T-cell (primary cell): ENCODE measurements at places on chromosomes 12 and 14.
A peak's percentile ranks its signal among the peaks of the same experiment; 100 is the strongest.

GRCh38 chr12:75259143-75259542 is 49.5 kb upstream of the KCNC2 start:
- no peak for DNase-seq

DNA sequence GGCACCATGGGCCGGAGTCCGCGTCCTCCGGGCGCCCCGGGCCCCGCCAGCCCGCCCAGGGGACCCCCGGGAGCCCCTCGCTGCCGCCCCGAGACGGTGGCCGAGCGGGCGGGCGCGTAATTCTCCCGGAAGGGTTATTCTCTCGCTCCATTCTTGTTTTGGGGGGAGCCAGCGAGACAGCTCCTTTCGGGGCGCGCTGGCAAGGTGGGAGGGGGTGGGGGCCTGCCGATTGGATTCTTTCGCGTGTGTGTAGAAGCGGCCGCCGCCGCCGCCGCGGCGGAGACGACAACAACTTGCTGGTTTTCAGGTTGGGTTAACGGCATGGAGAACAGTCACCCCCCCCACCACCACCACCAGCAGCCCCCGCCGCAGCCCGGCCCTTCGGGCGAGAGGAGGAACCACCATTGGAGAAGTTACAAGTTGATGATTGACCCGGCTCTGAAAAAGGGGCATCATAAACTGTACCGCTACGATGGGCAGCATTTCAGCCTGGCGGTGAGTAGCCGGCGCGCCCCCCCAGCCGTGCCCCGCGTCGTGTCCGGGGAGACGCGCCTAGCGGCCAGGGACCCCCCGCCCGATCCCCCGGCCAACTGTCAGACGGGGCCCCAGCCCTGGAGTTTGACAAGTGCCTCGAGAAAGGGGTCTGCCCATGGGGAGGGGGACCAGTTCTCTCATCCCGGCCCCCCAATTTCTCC is 755 bp downstream of the SETD1B start:
- DNase-seq: peak; percentile 76

- DNase-seq: no peak
Observed at GRCh38 chr12:127257366-127257935, 1009.5 kb upstream of the TMEM132C start.

GRCh38 chr14:76727901-76728300 is 33.4 kb upstream of the VASH1 start:
- DNase-seq: no peak

DNA sequence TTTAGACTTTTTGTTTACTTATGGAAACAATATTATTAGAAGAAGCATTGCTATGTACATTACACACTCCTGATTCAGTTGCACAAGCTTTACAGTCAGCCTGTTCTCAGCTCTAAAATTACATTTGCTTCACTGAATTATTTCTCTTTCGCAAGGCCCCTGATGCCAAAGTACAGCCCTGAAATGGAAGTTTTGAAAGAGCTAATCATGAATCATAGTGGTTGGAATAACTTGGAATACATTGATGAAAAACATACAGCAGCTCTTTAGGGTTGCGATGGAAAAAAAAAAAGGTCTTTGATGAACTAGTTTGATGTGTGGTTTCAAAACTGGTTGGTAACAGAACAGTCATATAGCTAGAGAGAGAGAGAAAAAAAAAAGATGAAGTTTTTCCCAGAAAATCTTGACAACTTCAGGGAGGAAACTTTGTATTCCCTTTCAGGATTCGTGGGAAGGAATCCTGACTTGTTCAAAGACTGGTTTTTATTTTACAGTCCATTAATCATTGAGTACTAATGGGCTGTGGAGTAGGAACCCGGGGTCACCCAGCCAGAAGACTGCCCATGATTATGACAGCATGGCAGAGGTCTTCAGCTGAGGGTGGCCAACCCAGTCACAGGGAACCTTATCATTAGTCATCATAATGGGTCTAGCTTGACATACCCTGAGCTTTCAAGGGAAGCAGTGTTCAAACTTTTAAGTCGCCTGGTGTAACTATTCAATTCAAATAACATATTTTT is 460.1 kb downstream of the NAV3 start:
- no peak for DNase-seq

DNA sequence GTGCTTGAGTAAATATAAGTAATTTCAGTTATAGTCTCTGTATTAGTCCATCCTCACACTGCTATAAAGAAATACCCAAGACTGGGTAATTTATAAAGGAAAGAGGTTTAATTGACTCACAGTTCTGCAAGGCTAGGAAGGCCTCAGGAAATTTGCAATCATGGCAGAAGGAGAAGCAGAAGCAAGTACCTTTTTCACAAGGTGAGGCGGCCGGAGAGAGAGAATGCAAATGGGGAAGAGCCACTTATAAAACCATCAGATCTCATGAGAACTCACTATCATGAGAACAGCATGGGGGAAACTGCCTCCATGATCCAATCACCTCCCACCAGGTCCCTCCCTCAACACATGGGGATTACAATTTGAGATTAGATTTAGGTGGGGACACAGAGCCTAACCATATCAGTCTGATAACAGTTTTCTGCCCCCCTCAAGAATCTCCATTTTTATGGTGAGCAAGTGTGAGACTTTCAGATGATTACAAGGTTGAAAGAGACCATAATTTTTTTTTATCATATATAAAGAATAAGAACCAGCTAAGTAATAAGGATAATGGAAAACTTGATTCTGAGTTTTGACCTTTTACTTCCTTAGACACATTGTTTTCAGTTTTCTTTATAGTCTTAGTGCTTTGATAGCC is 35.6 kb downstream of the LEMD3 start:
- DNase-seq: no peak

- DNase-seq: no peak
Observed at GRCh38 chr14:101112351-101113107, 209.0 kb upstream of the RTL1 start.

DNA sequence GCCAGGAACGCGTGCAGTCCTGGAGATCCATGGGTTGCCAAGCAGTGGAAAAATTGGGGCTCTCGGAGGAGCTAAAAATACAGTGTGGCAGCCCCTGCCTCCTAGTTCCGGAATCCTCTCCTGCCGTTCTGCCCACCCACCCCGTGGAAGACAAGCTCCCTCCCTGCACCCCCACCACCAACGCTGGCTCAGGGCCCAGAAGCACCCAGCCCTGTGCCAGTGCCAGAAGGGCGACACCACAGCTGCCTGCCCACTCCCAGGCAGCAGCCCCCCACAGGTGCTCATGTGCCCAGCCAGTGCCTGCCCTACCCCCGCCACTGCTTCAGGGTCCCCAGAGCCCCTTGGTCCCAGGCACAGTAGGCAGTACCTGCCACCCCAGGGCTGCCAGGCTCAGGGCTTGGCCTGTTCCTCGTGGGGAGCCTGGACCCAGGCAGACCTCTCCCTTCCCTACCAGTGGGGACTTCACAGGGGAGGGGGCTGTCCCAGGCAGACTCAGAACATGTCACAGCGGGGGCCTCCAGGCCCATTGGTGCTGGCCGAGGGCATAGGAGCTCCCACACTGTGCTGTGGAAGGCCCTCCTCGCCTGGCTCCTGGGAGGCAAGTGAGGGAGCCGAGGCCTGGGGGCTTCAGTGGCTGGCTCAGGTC is 7.4 kb downstream of the INF2 start:
- no peak for DNase-seq

- no peak for DNase-seq
Observed at GRCh38 chr12:5096241-5096924, 52.7 kb downstream of the KCNA5 start.

DNA sequence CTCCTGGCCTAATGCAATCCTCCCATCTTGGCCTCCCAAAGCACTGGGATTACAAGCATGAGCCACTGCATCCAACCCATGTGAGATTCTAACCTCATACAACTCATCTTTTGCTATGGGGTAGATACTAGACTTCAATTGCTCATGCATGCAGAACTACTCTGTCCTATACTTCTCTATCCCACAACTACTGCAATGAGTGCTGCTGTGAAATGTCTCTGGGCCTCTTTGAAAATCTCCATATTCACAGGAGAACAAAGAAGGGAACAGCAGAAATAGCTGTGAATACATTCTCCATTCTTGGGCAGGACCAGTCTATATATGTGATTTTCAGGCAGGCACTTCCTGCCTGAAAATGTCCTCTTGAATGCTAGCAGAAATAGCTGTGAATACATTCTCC is 220.7 kb upstream of the GRIP1 start:
- DNase-seq: no peak

DNA sequence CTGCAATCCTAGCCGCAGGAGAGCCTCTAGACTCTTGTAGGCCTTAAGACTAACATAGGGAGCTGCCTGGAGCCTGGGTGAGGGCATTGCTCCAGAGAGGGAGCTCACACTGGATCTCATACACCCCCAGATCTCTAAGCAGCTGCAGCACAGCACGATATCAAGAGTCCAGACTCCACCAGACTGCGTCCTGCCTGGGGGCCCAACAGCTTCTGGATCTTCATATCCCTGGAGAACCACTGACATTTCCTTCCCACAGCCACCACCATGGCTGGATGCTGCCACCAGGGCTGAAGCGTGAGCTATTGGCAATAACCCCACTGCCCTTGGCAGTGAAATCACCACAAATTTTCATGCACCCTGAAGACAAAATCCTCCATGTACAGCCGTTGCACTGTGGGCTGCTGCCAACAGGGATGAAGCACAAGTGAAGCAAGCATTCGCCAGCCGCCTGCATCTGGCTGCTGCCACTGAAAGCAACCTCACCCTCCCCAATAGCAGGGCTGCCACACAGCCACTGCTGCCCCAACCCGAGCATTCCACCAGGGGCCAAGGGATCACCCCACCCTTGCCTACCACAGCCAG is 28.2 kb downstream of the CACNA2D4 start:
- no peak for DNase-seq

DNA sequence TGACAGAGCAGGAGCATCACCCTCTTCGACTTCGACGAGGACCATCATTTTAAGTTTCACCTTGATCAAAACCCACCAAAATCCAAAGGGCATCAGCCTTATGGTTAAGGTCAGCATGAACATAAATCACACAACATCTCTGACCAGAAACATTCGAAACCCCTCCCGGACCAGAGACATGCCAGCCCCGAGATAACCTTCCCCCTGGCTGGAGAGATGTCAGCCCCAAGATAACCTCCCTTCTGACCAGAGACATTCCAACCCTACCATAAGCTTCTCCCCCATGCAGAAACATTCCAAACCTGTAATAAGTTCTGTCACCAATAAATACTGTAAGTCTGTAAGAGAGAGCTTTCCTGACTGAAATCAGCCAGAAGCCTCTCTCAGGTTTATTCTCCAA is 6.3 kb downstream of the PCNX4 start:
- DNase-seq: no peak

GRCh38 chr14:100134586-100134985 is 24.9 kb downstream of the DEGS2 start:
- DNase-seq: no peak

GRCh38 chr12:77238335-77238734 is 173.0 kb upstream of the E2F7 start:
- no peak for DNase-seq

GRCh38 chr14:65867333-65867732 is 454.8 kb downstream of the FUT8 start:
- DNase-seq: no peak

DNA sequence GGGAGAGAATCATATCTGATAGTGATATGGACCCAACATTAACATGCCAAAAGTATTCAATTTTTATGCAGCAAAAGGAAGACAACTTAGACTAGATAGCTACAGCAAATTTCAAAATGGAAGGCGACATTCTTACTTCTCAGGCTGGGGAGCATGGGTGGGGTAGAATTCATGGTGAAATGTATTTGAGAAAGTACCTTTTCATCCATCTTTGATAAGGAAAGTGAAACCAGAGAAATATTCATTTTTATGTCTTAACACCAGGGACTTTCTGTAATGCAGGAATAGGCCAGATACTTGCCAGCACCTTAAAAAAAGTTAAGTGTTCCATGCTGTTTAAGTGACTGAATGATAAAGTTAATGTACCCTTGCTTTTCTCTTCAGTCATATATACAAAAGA is 13.4 kb downstream of the BTG1 start:
- no peak for DNase-seq
